ENCODE measurements at places on chromosomes 3 and 15. TPM values are rescaled to one million over a fixed set of nuclear protein-coding genes. Genes with fewer than 3 reads are reported as not detected.

GRCh38 chr3:10426346-10427220 lies 78.8 kb downstream of the ATP2B2 start:
- no peak overlapping the region for H3K27ac ChIP-seq
- DNase-seq, result no peak
- H3K27me3 ChIP-seq, result no peaks in the 10 kb centered on the region
- H3K4me1 ChIP-seq, result no peaks in the 10 kb centered on the region

- H3K4me1 ChIP-seq, result no peaks in the 10 kb centered on the region
- no peak for DNase-seq
- H3K36me3 ChIP-seq, result no peaks in the 10 kb centered on the region
- no peaks in the 10 kb centered on the region for H3K27me3 ChIP-seq
These were observed 35.9 kb upstream of the CHMP2B start for GRCh38 chr3:87191175-87191574.

DNA sequence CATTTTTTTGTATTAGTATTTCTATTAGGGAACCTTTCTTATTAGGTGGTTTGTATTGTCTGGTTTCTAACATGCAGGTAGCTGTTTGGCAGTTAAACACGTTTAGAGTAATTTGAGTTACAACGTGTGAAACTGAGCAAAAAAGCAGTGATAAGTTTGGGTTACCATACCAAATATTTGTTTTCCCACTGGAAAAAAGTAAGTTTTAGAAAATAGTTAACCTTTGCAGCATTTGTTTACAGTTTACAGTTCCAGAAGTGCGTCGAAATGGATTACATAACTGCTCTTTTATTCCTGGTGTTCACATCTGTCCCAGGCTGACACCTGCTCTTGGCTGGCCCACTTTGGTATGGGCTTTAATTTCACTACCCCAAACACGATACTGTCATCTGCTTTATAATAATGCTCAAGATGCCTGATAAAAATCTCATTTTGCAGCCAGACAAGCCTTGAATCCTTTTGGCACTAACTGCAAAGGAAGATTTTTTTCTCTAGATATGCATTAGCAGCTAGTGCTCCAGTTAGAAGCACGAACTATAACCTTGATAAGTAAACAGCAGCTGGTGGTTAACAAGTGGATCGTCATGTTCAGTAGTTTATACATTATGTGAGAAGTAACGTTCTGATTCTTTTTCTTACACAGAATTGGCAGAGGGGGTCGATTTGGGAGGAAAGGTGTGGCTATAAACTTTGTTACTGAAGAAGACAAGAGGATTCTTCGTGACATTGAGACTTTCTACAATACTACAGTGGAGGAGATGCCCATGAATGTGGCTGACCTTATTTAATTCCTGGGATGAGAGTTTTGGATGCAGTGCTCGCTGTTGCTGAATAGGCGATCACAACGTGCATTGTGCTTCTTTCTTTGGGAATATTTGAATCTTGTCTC lies 5.3 kb downstream of the EIF4A2 start:
- no peak overlapping the region for H3K4me3 ChIP-seq
- no peaks in the 10 kb centered on the region for H3K36me3 ChIP-seq
- H3K4me1 ChIP-seq, result peaks cover 14% of the 10 kb centered on the region
- DNase-seq, result no peak
- no peaks in the 10 kb centered on the region for H3K27me3 ChIP-seq
- no peak overlapping the region for H3K27ac ChIP-seq

- no peaks in the 10 kb centered on the region for H3K27me3 ChIP-seq
- no peak overlapping the region for H3K27ac ChIP-seq
- no peak overlapping the region for H3K4me3 ChIP-seq
- no peak for DNase-seq
- no peaks in the 10 kb centered on the region for H3K4me1 ChIP-seq
These were observed 34.2 kb downstream of the MEGF11 start for GRCh38 chr15:66219339-66219738.

DNA sequence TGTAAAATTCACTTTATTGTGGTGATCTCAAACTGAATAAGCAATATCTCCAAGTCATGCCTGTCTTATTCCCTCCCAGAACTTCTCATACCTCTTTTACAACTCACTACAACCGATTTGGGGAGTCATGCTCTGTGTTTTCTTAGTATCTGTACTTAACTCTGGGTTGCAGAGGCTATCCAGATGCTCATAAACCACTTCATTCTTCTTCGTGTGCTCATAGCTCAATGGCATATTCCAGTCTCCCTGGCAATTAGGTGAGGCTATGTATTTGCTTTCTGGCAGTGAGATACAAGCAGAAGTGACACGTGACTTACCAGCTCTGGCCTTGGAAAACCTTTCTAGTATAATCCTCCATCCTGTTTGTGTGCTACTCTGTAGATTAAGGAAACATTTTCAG lies 360.9 kb downstream of the ZNF385D start:
- H3K27ac ChIP-seq, result no peak overlapping the region
- H3K36me3 ChIP-seq, result no peaks in the 10 kb centered on the region
- H3K4me3 ChIP-seq, result no peak overlapping the region
- H3K4me1 ChIP-seq, result no peaks in the 10 kb centered on the region

GRCh38 chr3:157785102-157785826 lies 282.0 kb upstream of the VEPH1 start:
- H3K4me3 ChIP-seq, result no peak overlapping the region
- no peak overlapping the region for H3K27ac ChIP-seq
- peaks cover 9% of the 10 kb centered on the region for H3K4me1 ChIP-seq
- no peaks in the 10 kb centered on the region for H3K36me3 ChIP-seq

GRCh38 chr3:138850151-138850550 lies 15.4 kb upstream of the PIK3CB start:
- no peak overlapping the region for H3K27ac ChIP-seq
- DNase-seq, result no peak
- H3K4me1 ChIP-seq, result no peaks in the 10 kb centered on the region
- H3K36me3 ChIP-seq, result no peaks in the 10 kb centered on the region

DNA sequence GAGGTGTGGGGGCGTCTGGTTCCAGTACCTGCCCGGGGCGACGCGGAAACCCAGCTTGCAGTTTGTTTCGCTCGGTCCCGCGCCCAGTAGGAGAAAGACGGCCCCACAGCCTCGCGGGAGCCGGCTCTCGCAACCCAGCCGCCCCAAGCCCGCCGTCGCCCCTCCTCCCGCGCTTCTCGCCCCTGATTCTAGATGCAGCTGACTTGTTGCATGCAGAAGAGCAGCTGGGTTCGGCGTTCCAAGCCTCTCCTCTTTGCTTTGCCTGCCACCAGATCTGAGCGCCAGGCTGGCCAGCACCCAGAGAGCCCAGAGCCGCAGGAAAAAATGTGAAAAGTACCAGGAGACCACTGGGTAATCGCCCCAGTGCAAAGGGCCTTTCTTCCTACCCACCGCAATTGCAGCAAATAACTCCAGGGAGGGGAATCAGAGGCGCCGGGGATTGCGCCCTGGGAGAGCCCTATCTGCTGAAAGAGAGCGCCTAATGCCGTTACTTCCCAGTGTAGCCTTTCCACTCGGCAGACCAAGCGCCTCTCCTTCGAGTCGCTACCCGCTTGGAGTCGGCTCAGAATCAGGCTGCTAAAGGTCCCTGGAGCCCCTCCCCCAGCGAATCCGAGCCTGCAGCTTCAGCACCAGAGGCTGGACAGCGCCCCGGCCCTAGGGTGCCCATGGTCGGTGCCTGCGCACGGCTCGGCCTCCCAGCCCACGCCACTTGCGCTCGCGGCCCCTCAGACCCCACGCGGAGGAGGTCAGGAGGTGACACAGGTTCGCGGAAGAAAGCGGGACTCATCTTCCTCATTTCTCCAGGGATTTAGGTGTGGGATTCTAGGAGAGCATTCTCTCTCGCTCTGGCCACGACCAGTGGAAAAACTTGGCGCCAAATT lies 15.7 kb upstream of the AEN start:
- H3K4me1 ChIP-seq, result peaks cover 2% of the 10 kb centered on the region
- H3K27ac ChIP-seq, result no peak overlapping the region
- no peaks in the 10 kb centered on the region for H3K36me3 ChIP-seq
- no peak overlapping the region for H3K4me3 ChIP-seq
- H3K27me3 ChIP-seq, result no peaks in the 10 kb centered on the region
- DNase-seq, result peak; percentile 62

DNA sequence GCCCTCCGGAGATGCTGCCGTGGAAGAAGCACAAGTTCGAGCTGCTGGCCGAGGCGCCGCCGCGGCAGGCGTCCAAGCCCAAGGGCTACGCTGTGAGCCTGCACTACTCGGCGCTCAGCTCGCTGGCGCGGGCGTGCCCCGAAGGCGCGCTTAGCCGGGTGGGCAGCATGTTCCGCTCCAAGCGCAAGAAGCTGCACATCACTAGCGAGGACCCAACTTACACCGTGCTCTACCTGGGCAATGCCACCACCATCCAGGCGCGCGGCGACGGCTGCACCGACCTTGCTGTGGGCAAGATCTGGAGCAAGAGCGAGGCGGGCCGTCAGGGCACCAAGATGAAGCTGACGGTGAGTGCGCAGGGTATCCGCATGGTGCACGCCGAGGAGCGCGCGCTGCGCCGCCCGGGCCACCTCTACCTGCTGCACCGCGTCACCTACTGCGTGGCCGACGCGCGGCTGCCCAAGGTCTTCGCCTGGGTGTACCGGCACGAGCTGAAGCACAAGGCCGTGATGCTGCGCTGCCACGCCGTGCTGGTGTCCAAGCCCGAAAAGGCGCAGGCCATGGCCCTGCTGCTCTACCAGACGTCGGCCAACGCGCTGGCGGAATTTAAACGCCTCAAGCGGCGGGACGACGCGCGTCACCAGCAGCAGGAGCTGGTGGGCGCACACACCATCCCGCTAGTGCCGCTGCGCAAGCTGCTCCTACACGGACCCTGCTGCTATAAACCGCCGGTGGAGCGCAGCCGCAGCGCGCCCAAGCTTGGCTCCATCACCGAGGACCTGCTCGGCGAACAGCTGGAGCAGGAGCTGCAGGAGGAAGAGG lies 1.3 kb downstream of the FAM43A start:
- peak; percentile 28 for DNase-seq
- no peaks in the 10 kb centered on the region for H3K27me3 ChIP-seq
- H3K36me3 ChIP-seq, result no peaks in the 10 kb centered on the region
- peaks cover 17% of the 10 kb centered on the region for H3K4me1 ChIP-seq

GRCh38 chr3:30457726-30458125 lies 148.7 kb upstream of the TGFBR2 start:
- H3K4me1 ChIP-seq, result no peaks in the 10 kb centered on the region
- DNase-seq, result no peak
- no peak overlapping the region for H3K27ac ChIP-seq
- H3K36me3 ChIP-seq, result no peaks in the 10 kb centered on the region

GRCh38 chr3:176505878-176506621 lies 691.2 kb downstream of the TBL1XR1 start:
- DNase-seq, result no peak
- H3K4me1 ChIP-seq, result no peaks in the 10 kb centered on the region
- no peak overlapping the region for H3K27ac ChIP-seq

- no peaks in the 10 kb centered on the region for H3K27me3 ChIP-seq
- no peak for DNase-seq
- no peak overlapping the region for H3K4me3 ChIP-seq
These were observed 378.1 kb downstream of the NSUN3 start for GRCh38 chr3:94440767-94441493.

DNA sequence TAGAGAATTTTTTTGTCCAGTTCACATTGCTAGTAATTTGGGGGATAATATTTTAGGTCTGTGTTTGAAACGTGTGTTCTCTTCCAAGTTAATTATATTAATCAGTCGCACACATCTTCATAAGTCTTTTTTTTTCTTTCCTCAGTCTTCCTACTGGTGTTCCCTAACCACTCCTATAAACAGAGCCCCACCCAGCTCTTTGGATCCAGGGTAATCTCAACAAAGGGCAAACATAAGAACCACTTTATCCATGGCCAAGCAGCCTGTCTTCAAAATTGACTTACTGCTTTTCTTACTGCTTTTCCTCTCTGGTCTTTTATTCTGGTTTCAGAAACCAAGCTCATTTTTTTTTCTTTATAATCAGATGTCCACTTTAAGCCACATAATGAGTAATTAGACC lies 266.8 kb upstream of the NECTIN3 start:
- peaks cover 2% of the 10 kb centered on the region for H3K4me1 ChIP-seq
- DNase-seq, result no peak
- H3K36me3 ChIP-seq, result no peaks in the 10 kb centered on the region
- no peaks in the 10 kb centered on the region for H3K27me3 ChIP-seq

The BTLA gene
- total RNA-seq, result not detected

The CHRM5 gene
- not detected for total RNA-seq
